ENCODE measurements at places on chromosomes 16 and 17. TPM values are rescaled to one million over a fixed set of nuclear protein-coding genes. Genes with fewer than 3 reads are reported as not detected.

Gene VTN
- 3.8 TPM for total RNA-seq

Gene STAC2
- not detected for total RNA-seq

Gene KRT40
- not detected for total RNA-seq

Gene TP53TG3
- not detected for total RNA-seq

Gene OR4D1
- total RNA-seq, result not detected

Gene RGS11
- total RNA-seq, result 1.5 TPM

Gene MEFV
- 1.2 TPM for total RNA-seq

Gene RUSF1
- 9.3 TPM for total RNA-seq

Gene PRSS27
- total RNA-seq, result not detected

GRCh38 chr17:21549107-21549687 is 143.1 kb upstream of the KCNJ18 start:
- H3K27ac ChIP-seq, result no peak overlapping the region
- H3K4me3 ChIP-seq, result no peak overlapping the region
- H3K4me1 ChIP-seq, result peaks cover 29% of the 10 kb centered on the region
- H3K36me3 ChIP-seq, result no peaks in the 10 kb centered on the region
- no peak for DNase-seq

DNA sequence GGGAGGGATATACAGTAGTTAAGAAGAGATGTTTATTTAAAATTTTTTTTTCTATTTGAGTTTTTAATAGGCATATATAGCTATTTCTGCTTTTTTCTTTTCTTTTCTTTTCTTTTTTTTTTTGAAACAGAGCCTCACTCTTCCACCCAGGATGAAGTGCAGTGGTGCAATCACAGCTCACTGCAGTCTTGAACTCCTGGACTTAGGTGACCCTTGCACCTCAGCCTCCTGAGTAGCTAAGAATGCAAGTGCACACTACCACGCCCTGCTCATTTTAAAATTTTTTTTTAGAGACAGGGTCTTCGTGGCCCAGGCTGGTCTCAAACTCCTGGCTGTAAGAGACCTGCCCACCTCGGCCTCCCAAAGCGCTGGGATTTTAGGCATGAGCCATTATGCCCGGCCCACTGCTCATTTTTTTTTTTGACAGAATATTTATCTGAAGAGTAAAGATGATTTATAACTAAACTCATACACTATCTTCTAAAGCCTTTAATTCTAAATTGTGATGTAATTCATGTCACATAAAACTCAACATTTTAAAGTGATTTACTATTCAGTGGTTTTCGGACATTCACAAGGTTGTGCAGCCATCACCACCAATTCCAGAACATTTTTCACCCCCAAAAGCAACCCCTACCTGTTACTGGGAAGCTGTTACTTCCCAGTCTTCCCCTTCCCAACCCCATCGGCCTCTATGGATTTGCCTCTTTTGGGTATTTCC is 106.0 kb downstream of the VPS53 start:
- H3K4me3 ChIP-seq, result no peak overlapping the region
- peaks cover 4% of the 10 kb centered on the region for H3K36me3 ChIP-seq
- H3K27ac ChIP-seq, result no peak overlapping the region
- DNase-seq, result no peak
- no peaks in the 10 kb centered on the region for H3K4me1 ChIP-seq

DNA sequence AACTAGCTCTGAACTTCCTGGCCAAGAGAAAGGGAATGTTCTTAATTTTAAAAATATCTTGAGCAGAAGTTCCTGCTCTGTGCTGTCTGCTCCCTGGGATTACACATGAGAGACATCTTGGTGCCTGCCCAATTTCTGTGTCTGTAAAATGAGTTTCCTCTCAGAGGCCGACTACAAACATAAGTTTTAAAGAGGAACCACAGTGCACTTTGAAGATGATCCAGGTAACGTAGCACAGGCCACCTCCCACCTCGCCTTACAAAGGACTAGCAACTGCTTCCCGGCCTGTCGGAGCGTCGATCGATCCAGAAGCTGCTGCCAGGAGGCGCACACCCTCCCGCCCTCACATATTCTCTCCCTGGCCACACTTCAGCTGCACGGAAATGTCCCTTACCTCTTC is 55.0 kb upstream of the ATP2A3 start:
- H3K4me3 ChIP-seq, result no peak overlapping the region
- H3K27ac ChIP-seq, result no peak overlapping the region
- peaks cover 6% of the 10 kb centered on the region for H3K36me3 ChIP-seq
- H3K27me3 ChIP-seq, result no peaks in the 10 kb centered on the region

DNA sequence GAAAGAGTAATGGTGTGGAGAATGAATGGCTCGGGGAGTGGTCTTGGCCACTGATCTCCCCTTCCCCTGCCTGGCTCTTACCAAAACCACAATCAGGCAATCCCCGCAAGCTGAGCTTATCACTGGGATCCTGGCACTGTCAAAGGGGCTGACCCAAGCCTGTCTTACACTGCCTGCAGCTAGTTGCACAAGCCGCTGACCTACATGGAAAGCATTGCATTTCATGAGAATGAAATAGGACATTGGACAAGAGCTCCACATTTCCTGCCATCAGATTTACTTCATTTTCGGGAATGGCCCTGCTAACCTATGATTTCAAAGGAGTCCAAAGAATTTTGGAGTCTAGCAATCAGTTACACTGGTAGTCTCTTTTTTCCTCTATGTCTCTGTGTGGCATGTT is 146.4 kb downstream of the PCTP start:
- H3K4me1 ChIP-seq, result no peaks in the 10 kb centered on the region
- H3K27me3 ChIP-seq, result no peaks in the 10 kb centered on the region
- H3K36me3 ChIP-seq, result no peaks in the 10 kb centered on the region

- no peak overlapping the region for H3K4me3 ChIP-seq
- peaks cover 9% of the 10 kb centered on the region for H3K4me1 ChIP-seq
- no peak overlapping the region for H3K27ac ChIP-seq
- no peaks in the 10 kb centered on the region for H3K36me3 ChIP-seq
- H3K27me3 ChIP-seq, result no peaks in the 10 kb centered on the region
- DNase-seq, result no peak
These were observed 4.8 kb downstream of the GAA start for GRCh38 chr17:80106176-80106575.

DNA sequence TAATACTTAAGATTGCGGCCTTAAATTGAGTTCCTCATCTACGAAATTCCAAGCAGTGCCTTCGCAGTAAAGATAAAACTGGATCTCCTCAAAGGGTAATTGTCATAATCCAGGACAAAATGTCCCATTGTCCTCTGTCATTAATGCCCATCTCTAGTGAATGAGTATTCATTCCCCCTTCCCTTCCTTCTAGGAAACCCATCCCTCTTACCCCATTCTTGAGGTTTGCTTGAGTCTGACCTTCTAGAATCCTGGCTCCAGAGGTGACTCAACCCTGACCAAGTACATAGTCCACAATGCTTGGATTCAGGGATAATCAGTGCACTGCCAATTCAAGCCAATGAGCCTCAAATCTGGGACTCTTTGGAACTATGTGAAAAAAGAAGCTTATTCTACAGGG is 47.0 kb upstream of the MAF start:
- H3K27ac ChIP-seq, result no peak overlapping the region
- H3K4me1 ChIP-seq, result no peaks in the 10 kb centered on the region
- no peaks in the 10 kb centered on the region for H3K36me3 ChIP-seq

DNA sequence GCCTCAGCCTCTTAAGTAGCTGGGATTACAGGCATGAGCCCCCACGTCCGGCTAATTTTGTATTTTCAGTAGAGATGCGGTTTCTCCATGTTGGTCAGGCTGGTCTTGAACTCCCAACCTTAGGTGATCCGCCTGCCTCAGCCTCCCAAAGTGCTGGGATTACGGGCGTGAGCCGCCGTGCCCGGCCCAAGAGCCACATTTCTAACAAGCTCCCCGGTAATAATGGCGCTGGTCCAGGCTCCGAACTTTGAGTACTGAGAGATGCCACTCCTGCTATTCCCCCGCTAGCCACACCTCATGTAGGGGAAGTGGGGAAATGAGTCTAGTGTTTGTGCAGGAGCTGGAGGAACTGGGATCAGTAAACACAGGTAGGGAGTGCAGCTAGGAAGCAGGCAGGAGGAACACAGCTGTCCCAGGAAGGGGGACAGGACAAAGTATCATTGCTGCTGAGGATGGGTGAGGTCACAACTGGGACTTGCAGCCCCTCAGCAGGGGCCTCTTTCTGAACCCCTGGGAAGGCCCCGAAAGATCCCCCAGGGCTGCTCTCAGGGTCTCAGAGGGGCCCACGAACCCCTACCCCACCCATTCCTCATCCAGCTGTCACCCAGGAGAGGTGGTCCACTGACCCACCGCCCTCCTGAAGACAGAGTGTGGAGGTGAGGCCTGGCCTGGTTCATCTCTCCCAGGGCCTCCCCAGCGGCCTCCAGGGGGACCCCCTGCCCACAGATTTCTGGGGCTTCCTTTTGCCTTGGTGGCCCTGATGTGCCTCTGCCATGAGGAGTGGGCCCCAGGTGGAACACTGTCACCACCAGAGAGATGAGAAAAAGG is 3.7 kb upstream of the KREMEN2 start:
- no peak overlapping the region for H3K4me3 ChIP-seq
- peaks cover 77% of the 10 kb centered on the region for H3K27me3 ChIP-seq
- no peaks in the 10 kb centered on the region for H3K36me3 ChIP-seq
- H3K4me1 ChIP-seq, result peaks cover 24% of the 10 kb centered on the region
- no peak overlapping the region for H3K27ac ChIP-seq

- no peak for DNase-seq
- peaks cover 56% of the 10 kb centered on the region for H3K4me1 ChIP-seq
- no peaks in the 10 kb centered on the region for H3K36me3 ChIP-seq
- no peaks in the 10 kb centered on the region for H3K27me3 ChIP-seq
- peak overlapping the region; percentile 77 for H3K27ac ChIP-seq
These were observed 39.0 kb downstream of the ABCC1 start for GRCh38 chr16:15988268-15989013.

- H3K36me3 ChIP-seq, result no peaks in the 10 kb centered on the region
- H3K4me3 ChIP-seq, result no peak overlapping the region
- no peaks in the 10 kb centered on the region for H3K27me3 ChIP-seq
- no peak overlapping the region for H3K27ac ChIP-seq
These were observed 72.2 kb downstream of the HS3ST3B1 start for GRCh38 chr17:14372905-14373613.

DNA sequence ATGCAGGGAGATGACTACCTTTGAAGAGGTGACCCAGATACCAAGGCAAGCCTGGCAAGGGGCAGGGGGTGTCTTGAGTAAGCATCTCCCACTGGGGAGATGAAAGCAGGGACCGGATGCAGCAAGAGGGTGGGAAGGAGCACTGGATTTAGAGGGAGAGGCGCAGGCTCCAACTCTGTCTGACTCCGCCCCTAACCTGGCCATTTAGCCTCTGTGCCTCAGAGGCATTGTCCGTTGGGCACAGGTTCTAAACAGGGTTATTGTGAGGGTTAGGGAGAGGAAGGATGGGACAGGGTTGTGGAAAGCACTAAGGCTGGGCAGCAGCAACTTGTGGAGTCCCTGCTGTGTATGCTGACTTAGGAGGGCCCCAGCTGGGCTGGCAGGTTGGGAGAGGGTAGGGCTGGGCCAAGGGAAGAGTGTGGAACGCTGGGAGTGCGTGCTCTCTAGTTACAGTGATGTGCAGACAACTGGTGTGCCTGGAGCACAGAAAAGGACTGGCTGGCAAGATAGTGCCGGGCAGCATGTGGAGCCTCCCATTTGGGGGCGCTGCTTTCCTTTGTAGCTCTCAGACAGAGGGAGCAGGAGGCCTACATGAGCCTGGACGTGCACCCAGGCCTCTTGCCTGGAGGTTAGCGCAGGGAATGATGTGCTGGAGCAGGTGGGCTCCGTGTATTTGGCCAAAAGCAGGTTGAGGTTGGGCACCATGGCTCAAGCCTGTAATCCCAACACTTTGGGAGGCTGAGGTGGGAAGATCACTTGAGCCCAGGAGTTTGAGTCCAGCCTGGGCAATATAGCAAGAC is 26.2 kb downstream of the TBX2 start:
- no peak for DNase-seq
- no peaks in the 10 kb centered on the region for H3K4me1 ChIP-seq
- H3K27ac ChIP-seq, result no peak overlapping the region
- H3K27me3 ChIP-seq, result peaks cover 16% of the 10 kb centered on the region
- no peaks in the 10 kb centered on the region for H3K36me3 ChIP-seq
- no peak overlapping the region for H3K4me3 ChIP-seq

GRCh38 chr16:75251280-75252048 is at the start of gene BCAR1:
TSS of gene BCAR1 (minus strand) at chr16:75251624. CDS start at chr16:75251482, 142 bp downstream.
- no peaks in the 10 kb centered on the region for H3K27me3 ChIP-seq
- peaks cover 87% of the 10 kb centered on the region for H3K4me1 ChIP-seq
- H3K4me3 ChIP-seq, result peak within 1 kb of the TSS; percentile 88
- H3K36me3 ChIP-seq, result no peaks in the 10 kb centered on the region
- DNase-seq, result peak; percentile 85

GRCh38 chr16:67269766-67270165 is 9.6 kb upstream of the PLEKHG4 start:
- H3K4me3 ChIP-seq, result no peak overlapping the region
- H3K27me3 ChIP-seq, result no peaks in the 10 kb centered on the region
- no peaks in the 10 kb centered on the region for H3K4me1 ChIP-seq
- H3K27ac ChIP-seq, result no peak overlapping the region
- no peak for DNase-seq

GRCh38 chr17:7407485-7408251 is at the start of gene NLGN2:
TSS of gene NLGN2 (plus strand) at chr17:7407845. CDS start at chr17:7408256, 411 bp downstream.
- H3K27me3 ChIP-seq, result no peaks in the 10 kb centered on the region
- no peak within 1 kb of the TSS for H3K27ac ChIP-seq
- H3K4me1 ChIP-seq, result peaks cover 9% of the 10 kb centered on the region
- H3K4me3 ChIP-seq, result no peak within 1 kb of the TSS

DNA sequence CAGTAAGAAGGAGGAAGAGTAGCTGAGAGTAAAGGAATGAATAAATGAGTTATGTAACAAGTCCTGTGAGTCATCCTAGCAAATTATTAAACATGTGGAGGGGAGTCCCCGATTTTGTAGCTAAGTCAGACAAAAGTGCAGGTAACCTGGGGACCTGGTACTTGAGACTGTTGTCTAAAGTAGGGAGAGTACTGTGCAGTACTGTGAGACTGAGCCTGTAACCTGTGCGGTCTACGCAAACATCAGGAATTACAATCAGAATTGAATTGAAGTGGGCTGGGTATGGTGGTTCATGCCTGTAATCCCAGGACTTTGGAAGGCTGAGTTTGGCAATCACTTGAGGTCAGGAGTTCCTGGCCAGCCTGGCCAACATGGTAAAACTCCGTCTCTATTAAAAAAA is 35.7 kb downstream of the IKZF3 start:
- H3K27ac ChIP-seq, result no peak overlapping the region
- no peak overlapping the region for H3K4me3 ChIP-seq
- H3K4me1 ChIP-seq, result no peaks in the 10 kb centered on the region

DNA sequence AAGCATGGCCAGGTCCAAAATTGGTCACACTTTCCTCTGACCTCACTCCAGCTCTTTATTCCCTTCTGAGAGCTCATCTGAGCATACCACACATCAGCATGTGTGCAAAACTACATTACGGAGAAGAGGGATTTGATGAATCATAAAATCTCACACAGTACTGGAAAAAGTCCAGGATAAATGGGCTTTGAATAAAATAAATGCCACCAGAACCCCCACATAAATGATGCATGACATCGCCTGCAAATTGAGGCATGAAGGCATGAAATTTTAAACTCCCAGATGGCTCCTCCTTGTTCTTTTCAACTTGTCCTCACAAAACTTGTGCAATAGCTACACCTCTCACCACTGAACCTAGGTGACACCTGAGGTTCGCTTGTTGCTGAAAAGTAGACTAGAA is 439.5 kb downstream of the CA10 start:
- no peaks in the 10 kb centered on the region for H3K27me3 ChIP-seq
- H3K27ac ChIP-seq, result no peak overlapping the region
- DNase-seq, result no peak
- H3K4me3 ChIP-seq, result no peak overlapping the region
- H3K36me3 ChIP-seq, result no peaks in the 10 kb centered on the region

Data from gastrocnemius medialis (tissue), 4 donors.